ENCODE measurements at places on chromosomes 11 and 22.

GRCh38 chr22:35410663-35411034 is 10.7 kb downstream of the MCM5 start:
- DNase-seq = no peak

DNA sequence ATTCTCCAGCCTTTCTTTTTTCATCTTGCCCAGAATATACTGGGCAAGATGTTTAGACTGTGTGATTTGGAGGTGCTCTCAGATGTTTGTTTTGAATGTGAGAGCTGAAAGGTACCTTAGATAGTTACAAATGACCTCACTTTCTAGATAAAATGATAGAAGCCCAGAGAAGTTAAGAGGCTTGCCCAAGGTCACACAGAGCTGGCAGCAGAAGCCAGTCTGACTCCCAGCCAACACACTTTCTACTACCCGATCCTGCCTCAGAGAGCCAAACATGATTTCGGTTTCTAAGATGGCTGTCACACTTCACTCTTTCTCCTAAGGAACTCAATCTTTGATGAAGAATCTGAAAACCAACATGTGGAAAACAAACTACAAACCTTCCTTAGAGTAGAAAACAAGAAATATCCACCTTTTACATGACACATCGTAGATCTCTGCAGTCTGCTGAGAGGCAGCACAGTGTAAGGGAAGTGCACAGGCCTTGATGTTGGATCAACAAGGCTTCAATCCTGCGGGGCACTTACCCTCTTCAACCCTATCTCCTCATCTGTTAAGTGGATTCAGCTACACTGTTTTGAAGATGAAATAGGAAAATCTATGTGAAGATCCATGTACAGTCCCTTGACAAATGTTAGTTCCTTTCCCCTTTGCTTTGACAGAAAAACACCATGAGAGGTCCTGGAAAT is 58.6 kb downstream of the SYTL2 start:
- no peak for DNase-seq

DNA sequence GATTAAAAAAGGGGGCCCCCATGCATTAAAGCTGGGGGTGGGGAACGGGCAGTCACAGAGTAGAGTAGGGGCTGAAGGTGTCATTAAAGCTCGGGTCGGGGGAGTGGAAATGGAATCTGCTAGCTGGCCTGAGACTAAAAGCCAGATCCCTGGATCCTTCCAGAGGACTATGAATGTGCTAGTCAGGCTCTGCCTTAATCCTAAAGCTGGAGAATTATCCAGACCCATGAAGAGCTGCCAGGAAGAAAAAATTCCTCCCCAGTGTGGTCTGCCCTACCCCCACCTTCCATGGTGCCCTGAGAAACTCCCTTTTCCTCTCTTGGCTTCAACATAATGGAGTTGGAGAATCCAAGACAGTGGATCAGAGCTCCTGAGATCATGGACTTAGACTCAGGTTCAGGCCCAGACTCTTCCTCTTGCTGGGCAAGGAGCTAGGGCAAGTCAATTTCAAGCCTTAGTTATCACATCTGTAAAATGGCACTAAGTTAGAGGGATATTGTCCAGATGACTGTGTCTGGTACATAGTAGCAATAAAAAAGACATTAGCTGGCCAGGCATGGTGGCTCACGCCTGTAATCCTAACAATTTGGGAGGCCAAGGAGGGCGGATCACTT is 24.0 kb upstream of the SMTN start:
- DNase-seq = no peak

GRCh38 chr11:78061088-78061920 is 2.4 kb upstream of the THRSP start:
- DNase-seq = no peak

DNA sequence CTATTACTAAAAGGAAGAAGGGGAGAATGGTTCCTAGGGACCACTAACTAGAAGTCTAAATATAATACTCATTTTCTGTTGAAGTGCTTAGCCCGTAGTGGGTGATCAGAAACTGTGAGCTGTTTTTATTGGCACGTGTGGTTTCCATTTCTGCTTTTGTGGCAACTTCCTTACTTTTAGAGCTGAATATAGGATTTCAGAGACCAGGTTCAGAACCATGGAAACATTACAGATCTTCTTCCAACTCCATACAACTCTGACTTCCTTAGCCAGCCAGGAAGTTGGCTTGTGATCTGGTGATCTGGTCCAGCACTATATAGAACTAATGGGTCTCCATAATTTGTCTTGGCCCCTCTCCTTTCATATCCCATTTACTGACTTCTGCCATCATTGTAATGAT is 2.6 kb upstream of the ME3 start:
- peak; percentile 35 for DNase-seq

GRCh38 chr11:75269367-75269660 is 28.7 kb downstream of the TPBGL start:
- no peak for DNase-seq

DNA sequence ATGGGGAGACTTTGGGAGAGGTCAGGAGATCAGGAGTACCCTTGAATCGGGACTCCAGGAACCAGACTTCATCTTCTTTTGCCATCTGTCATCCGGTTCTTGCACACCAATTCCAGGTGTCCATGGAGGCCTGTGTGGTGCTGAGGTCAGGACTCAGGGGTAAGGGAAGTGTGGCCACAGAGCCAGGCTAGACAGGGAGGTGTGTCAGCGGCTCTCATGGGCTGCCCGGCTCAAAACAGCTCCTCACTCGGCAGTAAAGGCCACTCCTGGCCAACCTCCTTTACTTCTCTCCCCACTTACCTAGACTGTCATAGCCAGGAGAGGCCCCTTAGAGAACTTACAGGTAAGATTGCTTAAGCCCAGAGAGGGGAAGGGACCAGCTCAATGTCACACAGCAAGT is 75.7 kb upstream of the NECTIN1 start:
- DNase-seq = no peak

- DNase-seq = no peak
These were observed at the start of gene ABCG4 for GRCh38 chr11:119149018-119149785. ABCG4 (plus strand) TSS chr11:119149052; CDS start chr11:119149966, 914 bp downstream.

DNA sequence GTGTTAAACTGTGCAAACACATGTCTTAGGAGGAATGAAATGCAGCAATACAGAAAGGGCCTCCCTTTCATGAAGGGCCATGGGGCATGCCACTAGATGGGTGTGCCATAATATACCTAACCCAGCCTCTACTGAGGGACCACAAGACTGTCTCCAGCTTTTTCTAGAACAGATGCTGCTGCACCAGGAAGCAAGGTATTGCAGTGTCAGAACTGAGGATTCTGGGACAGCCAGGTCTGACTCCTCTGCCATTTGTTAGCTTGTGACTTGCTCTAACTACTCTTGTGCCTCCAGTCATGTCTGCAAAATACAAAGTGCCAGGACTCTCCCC is 53.2 kb downstream of the HIRA start:
- no peak for DNase-seq

DNA sequence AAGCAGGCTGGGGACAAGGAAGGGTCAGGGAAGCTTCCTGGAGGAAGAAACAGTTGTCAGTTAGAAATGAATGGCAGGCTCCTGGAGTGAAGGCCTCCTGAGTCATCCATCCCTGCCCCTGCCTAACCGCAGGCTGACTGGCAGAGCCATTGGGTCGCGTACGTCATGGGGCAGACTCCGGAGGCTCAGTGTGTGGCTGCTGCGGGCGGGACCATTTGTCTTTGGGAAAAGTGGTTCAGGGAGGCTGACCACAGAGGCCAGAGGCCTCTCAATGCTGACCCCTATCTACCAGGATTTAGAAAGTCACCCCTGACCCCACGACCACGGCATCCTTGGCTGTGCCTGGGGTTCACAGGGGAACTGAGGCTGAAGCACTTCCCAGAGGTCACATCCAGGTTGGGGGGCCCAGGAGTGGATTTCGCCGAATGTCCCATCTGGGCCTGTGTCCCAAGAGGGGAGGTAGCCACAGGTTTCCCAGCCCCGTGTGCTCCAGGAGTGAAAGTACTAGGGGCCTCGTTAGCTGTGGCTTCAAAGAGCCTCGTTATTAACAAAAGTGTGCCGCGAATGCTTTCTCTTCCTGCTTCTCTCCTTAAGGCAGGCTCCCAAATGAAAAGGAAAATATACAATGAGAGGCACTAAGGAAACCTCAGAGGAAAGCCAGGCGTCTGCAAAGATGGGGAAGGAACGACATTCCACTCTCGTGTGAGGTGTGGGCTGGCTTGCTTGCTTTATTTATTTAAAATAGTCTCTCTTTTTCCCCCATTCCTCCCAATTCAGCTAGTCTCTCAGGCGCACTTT is 58.9 kb downstream of the FLRT1 start:
- DNase-seq = peak; percentile 45

GRCh38 chr11:128680906-128681305 is 13.0 kb upstream of the FLI1 start:
- peak; percentile 70 for DNase-seq

DNA sequence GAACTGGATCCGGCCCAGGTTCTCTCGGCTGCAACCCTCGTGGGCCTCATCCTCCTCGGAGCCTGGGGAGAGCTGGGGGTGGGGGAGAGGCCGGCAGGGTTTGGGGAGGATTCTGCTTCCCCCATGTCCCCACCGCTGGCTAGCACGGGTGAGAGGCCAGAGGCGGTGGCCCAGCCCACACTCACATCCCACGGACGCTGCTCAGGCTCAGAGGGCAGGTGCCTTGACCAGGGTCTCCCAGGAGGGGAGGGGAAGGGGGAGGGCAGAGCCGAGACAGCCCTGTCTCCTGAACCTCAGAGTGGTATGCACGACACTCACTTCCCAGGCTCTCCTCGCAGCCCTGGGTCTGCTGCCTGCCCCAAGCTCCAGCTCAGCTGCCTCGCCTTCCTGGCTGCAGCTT is 19.6 kb downstream of the LRRC10B start:
- DNase-seq = no peak

DNA sequence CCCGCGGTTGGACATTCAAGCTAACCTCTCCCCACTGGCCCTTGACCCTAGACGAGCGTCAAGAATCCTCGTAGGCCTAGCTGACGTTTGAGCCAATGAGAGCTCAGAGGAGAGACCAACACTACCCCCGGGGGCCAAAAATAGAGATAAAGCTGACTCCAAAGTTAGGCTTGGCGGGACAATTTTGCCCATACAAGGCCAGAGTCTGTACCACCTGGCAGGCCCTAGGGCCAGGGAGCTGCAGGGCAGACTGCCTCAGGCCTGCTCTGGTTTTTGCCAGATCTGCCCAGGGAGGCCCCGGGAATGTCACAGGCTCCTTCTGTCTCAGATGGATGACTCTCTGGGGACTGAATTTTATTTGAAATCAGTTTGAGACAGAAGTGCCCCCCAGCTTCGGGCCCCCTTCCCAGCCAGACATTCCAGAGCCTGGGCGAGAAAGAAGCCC is 40.8 kb upstream of the ACCSL start:
- no peak for DNase-seq

- DNase-seq = no peak
These were observed 53.7 kb downstream of the TECTA start for GRCh38 chr11:121154486-121155314.

DNA sequence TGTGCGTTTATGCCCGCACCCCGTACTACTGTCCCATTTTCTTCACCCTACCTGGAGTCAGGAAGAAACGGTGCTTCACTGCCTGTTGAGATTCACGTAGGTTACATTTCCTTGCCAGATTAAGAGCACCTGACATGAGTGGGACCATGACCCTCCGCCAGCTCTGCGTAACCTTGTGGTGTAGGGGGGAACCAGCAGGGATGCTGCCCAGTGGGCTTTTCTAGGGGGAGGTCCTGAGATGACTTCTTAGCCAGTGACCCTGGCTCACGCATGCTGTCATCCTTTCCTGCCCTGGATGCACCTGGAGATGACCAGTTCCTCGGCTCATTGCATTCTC is 967 bp upstream of the ARVCF start:
- DNase-seq = no peak

- no peak for DNase-seq
These were observed 93.2 kb downstream of the TBC1D22A start for GRCh38 chr22:46855681-46856080.

DNA sequence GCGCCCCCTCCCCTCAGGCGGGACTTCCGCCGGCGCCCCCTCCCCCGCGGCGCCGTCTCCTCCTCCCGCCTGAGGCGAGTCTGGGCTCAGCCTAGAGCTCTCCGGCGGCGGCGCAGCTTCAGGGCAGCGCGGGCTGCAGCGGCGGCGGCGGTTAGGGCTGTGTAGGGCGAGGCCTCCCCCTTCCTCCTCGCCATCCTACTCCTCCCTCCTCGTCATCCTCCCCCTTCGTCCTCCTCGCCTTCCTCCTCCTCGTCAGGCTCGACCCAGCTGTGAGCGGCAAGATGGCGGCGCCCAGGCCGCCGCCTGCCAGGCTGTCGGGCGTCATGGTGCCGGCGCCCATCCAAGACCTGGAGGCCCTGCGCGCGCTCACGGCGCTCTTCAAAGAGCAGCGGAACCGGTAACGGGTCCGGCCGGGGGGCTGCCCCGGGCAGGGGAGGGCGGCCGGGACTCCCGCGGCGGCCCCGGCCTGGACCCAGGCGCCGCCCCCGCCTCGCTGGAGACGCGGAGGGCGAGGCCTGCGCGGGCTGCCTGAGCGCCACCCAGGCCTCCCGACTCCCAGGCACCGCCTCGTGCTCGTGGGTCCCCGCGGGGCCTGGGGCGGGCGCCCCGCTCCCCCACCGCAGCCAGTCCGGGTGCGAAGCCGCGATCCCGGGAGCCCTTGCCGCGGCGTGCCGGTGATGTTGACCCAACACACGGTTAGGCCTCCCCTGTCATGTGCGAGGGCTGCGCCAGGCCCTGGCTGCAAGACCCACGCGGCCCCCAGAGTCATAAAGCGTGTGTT is at the start of gene ATXN10:
Gene ATXN10 (plus strand): TSS at position 52 of the 781 bp plus-strand sequence. CDS start 230 bp downstream, at position 282.
- DNase-seq = peak; percentile 81

GRCh38 chr11:2778630-2779498 is 79.1 kb upstream of the KCNQ1OT1 start:
- peak; percentile 93 for DNase-seq

- DNase-seq = no peak
These were observed 6.5 kb upstream of the FJX1 start for GRCh38 chr11:35611741-35612140.

DNA sequence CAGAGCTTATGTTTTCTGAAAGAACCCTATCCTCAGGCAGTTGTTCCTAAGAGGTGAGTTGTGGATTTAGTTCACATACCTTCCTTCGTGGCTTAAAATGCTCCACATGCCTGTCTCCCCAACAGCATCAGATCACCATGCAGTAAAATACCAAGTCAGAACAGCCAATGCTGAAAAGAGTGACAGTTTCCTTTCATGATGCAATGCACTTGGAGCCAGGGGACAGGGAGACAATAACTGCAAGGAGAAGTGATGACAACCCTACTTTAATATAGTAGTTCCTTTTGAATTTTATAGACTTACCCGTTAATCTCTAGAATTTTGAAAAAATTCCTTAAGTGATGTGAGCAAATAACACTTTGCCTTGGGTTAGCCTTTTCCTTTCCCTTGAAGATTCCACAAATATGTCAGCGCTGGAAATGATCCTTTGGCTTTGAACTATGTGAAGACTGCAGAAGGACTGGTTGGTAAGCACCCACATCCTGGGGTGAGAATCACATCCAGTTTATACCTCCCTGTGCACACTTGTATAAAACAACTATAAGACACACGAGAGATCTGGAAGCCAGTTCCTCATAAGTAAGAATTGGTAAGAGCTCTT is 71.2 kb downstream of the PIWIL4 start:
- DNase-seq = no peak

GRCh38 chr11:107651672-107652071 is 60.2 kb downstream of the SLN start:
- no peak for DNase-seq

GRCh38 chr11:77589181-77589520 is 602 bp upstream of the AQP11 start:
- DNase-seq = no peak

Data from KBM-7 (cell line).